Fibroblast of the aortic adventitia (primary cell): ENCODE measurements at places on chromosomes 2 and 18. TPM values are rescaled to one million over a fixed set of nuclear protein-coding genes. Genes with fewer than 3 reads are reported as not detected.

Gene IFIH1
- 7.7 and 9.7 TPM in 2 replicates for total RNA-seq

Gene LRRTM1
- total RNA-seq: 0.09 TPM in 1 of 2 replicates, not detected in the other

Gene NABP1
- total RNA-seq: 74.7 and 136 TPM in 2 replicates

Gene ARHGEF4
- 5.2 and 9.8 TPM in 2 replicates for total RNA-seq

Gene LYG1
- total RNA-seq: 0.09 TPM in 1 of 2 replicates, not detected in the other

Gene SERPINB10
- not detected in 2 replicates for total RNA-seq

Gene LAMA1
- total RNA-seq: 3.5 and 30.1 TPM in 2 replicates

Gene CD8B
- not detected in 2 replicates for total RNA-seq

Gene PJVK
- total RNA-seq: 1.6 and 2.3 TPM in 2 replicates

Gene NMS
- not detected in 2 replicates for total RNA-seq

Gene CD207
- not detected in 2 replicates for total RNA-seq

Gene CMPK2
- 1.9 and 11.0 TPM in 2 replicates for total RNA-seq

Gene DPP4
- total RNA-seq: 138 and 203 TPM in 2 replicates

Gene PID1
- total RNA-seq: 0.57 and 13.0 TPM in 2 replicates

Gene ST6GAL2
- total RNA-seq: 0.09 and 0.16 TPM in 2 replicates

Gene GBX2
- 0.25 TPM in 1 of 2 replicates, not detected in the other for total RNA-seq

Gene HOXD3
- 0.09 TPM in 1 of 2 replicates, not detected in the other for total RNA-seq

Gene GPR45
- total RNA-seq: not detected in 2 replicates

Gene PRSS56
- total RNA-seq: not detected in 2 replicates

Gene SERPINB3
- not detected in 2 replicates for total RNA-seq

Gene TUBB6
- 75.6 and 358 TPM in 2 replicates for total RNA-seq

Gene MYOM1
- 0.90 and 7.5 TPM in 2 replicates for total RNA-seq

Gene RAX
- not detected in 2 replicates for total RNA-seq

Gene EFEMP1
- total RNA-seq: 652 and 1,009 TPM in 2 replicates

Gene SH2D6
- total RNA-seq: 0.27 TPM in 1 of 2 replicates, not detected in the other

Gene REG3G
- total RNA-seq: not detected in 2 replicates

Gene SRD5A2
- total RNA-seq: 0.09 TPM in 1 of 2 replicates, not detected in the other

Gene CFAP65
- not detected in 2 replicates for total RNA-seq

Gene CYP27A1
- 10.5 and 42.8 TPM in 2 replicates for total RNA-seq

Gene LNPK
- 28.9 and 61.4 TPM in 2 replicates for total RNA-seq

Gene ARMC9
- 94.4 and 97.4 TPM in 2 replicates for total RNA-seq

Gene IGFBP2
- total RNA-seq: 1.1 and 10.6 TPM in 2 replicates

Gene DNAJC5G
- total RNA-seq: not detected in 2 replicates

Gene PIKFYVE
- total RNA-seq: 39.2 and 45.8 TPM in 2 replicates

Gene PAIP2B
- 0.27 and 1.6 TPM in 2 replicates for total RNA-seq

Gene PRKAG3
- total RNA-seq: 0.18 and 0.41 TPM in 2 replicates

Gene GKN2
- total RNA-seq: not detected in 2 replicates

Gene PSTPIP2
- 2.0 and 6.4 TPM in 2 replicates for total RNA-seq

Gene DRC1
- total RNA-seq: not detected in 2 replicates

Gene LRP1B
- total RNA-seq: 0.36 and 0.74 TPM in 2 replicates

Gene SETBP1
- total RNA-seq: 10.5 and 15.0 TPM in 2 replicates

Gene CAB39
- total RNA-seq: 61.3 and 68.5 TPM in 2 replicates

Gene TSPYL6
- total RNA-seq: 0.25 TPM in 1 of 2 replicates, not detected in the other

Gene NAT8
- total RNA-seq: not detected in 2 replicates

Gene SPOPL
- total RNA-seq: 16.9 and 18.4 TPM in 2 replicates

Gene GKN1
- total RNA-seq: not detected in 2 replicates

Gene SLC19A3
- total RNA-seq: 0.18 and 1.6 TPM in 2 replicates

Gene HOXD13
- not detected in 2 replicates for total RNA-seq

Gene MAP3K19
- total RNA-seq: not detected in 2 replicates
